Left renal pelvis (tissue), 4 donors: ENCODE measurements at places on chromosomes 1 and 21.

DNA sequence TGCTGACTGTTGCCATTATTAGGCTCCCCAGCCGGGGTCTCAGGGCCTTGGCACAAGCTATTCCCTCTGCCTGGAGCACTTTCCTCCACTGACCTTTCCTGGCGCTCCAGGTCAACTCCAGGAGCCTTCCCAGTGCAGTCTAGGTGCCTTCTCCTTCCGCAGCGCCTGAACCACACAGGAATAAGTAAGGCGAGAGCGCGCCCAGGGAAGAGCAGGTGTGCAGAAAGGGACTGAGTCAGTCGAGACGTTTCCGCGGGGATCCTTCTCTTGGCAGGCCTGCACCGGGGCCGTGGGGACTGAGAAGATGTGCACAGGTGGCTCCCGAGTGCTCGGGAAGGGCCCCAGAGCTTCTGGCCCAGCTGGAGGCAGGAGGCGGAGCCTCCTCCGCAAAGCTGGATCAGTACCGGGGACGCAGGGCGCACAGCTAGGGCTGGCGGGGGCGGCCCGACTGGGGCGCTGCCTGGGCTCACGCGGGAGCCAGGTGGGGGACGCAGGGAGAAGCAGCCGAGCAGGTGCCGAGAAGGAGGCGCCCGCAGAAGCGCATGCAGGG is 765 bp upstream of the BMP8A start:
- DNase-seq = no peak

GRCh38 chr21:32036756-32037155 is 163.9 kb downstream of the HUNK start:
- no peak for DNase-seq

DNA sequence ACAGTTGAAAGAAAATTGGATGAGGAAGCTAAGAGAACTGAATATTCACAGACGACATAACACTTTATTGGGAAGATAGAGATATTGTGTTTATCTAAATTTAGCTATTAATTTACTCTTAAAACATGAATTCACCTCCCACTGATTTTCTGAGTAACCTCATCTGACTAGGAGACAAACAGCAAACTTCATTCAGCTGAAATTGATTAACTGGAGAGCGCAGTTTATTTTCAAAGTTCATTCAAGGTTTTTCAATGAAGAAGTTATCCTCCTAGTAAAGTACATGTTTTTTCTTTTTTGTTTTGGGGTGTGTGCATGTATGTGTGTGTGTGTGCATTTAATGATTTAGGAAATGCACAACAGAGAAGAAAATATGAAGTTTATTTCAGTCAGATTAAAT is 215.0 kb downstream of the KCNT2 start:
- no peak for DNase-seq

DNA sequence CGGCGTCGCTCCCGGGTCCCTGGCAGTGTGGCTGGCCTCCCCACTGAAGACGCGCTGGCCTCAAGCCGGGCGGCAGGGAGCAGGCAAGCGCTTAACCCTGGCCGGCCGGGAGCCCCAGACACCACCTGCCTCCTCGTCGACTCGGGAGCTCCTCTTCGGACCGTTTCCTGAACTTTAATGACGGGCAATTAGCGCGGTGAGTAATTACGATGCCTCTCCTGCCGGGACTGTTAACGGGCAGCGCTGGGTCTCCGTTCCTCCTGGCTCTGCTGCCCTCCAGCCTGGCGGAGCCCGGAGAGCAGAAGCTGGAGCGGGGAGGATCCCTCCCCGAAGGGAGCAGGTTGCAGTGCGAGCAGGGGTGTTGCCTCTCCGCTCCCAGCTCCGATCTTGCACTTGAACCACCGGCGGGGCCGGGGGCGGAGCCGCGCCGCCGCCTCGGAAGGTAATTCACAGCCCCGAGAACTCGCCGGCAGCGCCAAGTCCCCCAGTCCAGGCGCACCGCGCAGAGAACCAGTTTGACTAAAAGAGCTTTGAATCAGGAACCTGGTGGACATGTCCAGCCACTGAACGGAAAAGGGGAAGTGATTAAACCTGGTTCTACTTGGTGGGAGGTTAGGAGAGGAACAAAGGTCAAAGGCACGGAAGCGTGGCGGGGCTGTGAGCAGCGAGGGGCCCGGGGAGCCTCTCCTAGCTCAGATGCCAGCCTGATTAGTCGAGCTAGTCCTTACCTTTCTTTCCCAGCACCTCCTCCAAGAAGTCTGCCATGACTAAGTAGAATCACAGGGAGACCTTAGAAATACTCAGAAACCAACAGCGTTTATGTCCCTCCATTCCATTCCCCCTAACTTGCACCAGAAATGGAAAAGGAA is 18.3 kb upstream of the PLEKHA6 start:
- DNase-seq = no peak

- DNase-seq = no peak
Observed at GRCh38 chr1:89125913-89126580, at the start of gene GBP2. Gene GBP2, minus strand, starts transcription at chr1:89126114. Its CDS starts 4,148 bp downstream, at chr1:89121966.

DNA sequence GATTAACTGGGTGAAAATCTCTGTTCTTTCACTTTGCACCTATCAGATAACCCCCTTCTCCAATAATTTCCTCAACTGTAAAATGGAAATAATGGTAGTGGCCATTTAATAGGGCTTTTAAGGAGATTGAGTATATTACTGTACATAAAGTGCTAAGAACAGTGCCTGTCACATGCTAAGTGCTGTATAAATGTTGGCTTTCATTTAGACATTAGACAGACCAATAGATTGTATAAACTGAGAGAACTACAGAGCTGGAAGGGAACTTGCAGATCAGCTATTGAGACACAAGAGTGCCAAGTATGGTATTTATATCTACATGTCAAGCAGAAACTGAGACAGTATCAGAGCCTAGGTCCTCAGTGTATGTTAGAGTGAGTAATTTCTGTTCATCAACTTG is 934.7 kb downstream of the PLA2G4A start:
- no peak for DNase-seq

DNA sequence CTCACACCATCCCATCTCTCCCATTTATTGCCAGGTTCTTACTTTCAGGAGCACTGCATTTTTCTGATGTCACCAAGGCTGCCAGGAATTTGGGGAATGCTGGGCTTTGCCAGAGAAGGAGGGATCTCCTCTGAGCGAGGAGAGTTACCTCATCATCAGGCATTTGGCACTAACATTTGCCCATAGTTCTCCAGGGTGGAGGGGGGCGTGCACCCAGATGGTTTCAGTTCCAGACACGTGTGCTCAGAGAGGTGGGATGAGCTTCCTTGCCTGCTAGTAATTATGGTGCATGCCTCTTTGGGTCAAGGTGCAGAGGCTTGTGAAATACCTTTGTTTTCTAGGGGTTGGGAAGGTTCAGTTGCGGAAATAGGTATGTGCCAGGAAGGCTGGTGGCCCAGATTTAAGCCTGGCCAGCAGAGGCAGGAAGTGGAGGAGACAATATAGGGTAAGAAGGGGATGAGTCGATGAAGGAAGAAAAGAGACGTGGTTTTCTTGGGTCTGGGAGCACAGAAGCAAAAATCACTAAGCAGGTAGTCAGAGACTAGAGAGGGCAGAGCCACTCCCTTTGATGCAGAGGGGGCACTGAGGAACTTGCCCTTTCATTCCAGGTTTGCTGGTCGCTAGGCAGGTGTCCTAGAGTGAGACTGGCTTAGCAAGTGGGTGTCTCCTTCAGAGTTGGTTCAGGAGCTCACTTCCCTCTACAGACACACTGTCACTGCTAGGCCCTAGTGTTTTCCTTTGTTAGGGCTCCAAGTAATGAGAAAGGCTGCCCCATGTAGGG is 7.2 kb downstream of the TUFT1 start:
- no peak for DNase-seq

DNA sequence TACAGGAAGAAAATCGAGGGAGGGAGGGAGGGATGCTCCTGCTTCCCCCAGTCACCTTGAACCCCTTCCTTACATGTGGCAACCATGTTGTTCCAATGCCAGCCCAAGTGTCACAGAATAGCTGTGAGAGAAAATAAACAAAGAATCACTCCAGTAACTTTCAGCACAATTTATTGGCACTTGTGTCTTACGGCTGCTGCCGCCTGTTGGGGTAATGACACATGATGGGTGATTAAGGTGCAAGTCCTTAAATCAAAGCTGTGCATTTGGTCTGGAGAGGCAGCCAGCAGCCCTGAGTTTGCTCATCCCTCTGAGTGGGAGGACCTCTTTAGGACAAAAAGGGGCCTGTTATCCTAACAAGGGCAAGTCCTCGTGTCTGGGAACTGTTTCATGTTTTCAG is 377.7 kb downstream of the PCP4 start:
- DNase-seq = no peak

DNA sequence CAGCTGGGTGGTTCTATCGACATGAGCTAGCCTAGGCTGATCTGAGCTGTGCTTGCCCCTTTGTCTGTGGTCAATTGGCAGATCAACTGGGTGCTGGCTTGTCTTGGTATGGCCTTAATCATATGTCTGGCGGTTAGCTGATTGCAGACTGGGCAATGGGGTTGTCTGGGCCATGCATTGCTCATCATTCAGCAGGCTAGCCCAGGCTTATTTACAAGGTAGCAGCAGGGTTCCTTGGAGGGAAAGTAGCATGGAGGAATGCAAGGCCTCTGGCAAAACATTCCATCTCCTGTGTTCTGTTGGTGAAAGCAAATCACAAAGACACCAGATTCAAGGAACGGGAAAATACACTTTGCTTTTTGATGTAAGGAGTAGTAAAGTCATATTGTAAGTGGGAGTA is 84.0 kb upstream of the IVNS1ABP start:
- DNase-seq = no peak

DNA sequence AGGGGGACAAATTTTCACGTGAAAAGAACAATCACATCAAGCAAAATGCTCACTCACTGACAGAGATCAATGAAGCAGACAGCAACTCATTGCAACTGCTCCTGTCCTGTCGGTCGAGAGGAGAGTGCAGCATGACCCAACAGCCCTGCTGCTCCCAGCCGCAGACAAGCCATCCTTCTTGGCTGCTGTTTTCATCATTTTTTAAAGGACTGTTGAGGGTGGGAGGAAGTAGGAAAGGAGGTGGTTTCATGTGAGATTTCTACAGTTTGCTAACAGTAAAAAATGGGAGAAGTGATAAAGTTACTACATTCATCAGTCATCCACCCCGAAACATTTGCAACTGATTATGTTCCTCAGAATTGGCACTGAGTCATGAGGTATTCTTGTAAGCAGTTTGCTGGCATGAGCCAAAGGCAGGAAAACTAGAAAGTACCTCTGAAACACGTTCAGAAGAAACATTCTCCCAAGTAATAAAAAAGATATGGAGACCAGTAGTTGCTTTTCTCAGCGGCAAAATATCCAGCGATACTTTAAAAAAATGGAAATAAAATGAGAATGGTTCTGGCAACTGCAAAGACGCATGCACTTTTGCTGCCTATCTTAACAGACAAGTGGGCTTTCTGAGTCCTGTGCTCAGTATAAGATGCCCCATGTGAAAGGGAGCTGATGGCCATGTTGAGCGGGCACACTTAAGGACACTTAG is 72.0 kb upstream of the CLDN14 start:
- no peak for DNase-seq
